ENCODE measurements at places on chromosomes 1 and 21. TPM values are rescaled to one million over a fixed set of nuclear protein-coding genes. Genes with fewer than 3 reads are reported as not detected.

The GJA4 gene
- total RNA-seq: not detected

The CDC20 gene
- total RNA-seq: 7.6 TPM

The FMO5 gene
- 2.9 TPM for total RNA-seq

The HES3 gene
- total RNA-seq: not detected

The RPE65 gene
- total RNA-seq: not detected

The RGS8 gene
- total RNA-seq: 0.16 TPM

The PSRC1 gene
- total RNA-seq: 3.0 TPM

The PTGFRN gene
- 54.5 TPM for total RNA-seq

The TSTD1 gene
- total RNA-seq: 1.5 TPM

The AMY2A gene
- not detected for total RNA-seq

The FNDC7 gene
- total RNA-seq: not detected

The TNFRSF1B gene
- 29.3 TPM for total RNA-seq

The AADACL4 gene
- not detected for total RNA-seq

The MEX3A gene
- total RNA-seq: 0.65 TPM

The KRTAP19-3 gene
- not detected for total RNA-seq

The ANKRD45 gene
- total RNA-seq: 0.16 TPM

The F13B gene
- not detected for total RNA-seq

The RGS13 gene
- not detected for total RNA-seq

The CYP4A22 gene
- total RNA-seq: not detected

The LCE3D gene
- total RNA-seq: not detected

The DRAXIN gene
- not detected for total RNA-seq

The TNNI3K gene
- not detected for total RNA-seq

Data from hair follicle dermal papilla cell (primary cell).